Activated naive CD8-positive, alpha-beta T cell treated with anti-CD3 and anti-CD28 coated beads, Interleukin-2, amount 10 ng/mL, durations not matched to agents 7 days and 5 days (primary cell): ENCODE measurements at places on chromosomes 5 and 9. TPM values are rescaled to one million over a fixed set of nuclear protein-coding genes. Genes with fewer than 3 reads are reported as not detected.

DNA sequence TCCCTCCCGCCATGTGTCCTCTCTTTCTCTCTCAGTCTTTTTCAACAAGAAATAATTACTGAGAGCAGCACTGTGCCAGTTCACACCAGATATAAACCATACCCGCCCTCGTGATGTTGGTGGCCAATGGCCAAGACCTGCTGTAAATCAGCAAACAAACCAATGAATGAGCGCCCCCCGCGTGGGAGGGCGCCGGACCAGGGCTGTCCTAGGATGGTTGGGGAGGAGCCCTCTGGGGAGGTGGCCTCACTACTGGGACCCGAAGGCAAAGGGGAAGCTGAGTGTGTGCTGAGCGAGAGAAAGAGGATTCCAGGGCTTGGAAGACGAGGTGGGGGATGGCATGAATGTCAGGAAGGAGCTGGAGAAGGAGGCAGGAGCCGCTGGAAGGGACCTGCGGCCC, 51.2 kb upstream of the BARHL1 start:
- no peak for DNase-seq

- DNase-seq, result no peak
Observed at GRCh38 chr5:167937635-167937998, 353.8 kb upstream of the WWC1 start.

DNA sequence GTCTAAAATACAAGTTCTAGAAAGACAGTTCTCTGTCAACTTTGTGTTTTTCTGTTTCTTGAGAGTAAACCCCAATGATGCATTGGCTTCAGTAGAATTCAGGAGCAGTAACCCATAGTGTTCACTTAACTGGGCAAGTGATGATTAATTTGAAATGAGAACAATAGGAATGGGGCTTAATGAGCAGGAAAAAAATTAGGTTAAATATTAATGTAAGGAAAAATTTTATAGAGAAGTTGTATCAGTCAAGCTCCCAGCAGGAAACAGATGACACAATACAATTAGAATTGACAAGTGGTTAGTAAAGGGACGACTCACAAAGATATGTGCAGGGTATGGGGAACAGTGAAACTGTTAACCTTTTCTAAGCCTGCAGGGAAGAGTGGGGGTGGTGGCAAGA, 38.2 kb downstream of the ENTREP1 start:
- no peak for DNase-seq

DNA sequence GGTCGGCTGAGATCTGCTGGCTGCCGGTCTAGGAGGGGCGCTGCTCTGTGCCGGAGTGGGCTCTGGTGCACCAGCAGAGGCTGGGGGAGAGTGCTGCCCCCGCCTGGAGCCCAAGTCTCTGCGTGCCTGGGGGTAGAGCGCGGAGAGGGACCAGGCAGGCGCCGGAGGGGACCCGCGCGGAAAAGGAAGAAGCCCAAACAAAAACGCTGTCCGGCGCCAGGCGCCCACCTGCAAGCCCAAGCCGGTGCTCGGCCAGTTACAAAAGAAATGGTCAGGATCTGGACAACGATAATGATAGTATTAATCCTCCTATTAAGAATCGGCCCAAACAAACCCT, 571 bp upstream of the S1PR3 start:
- DNase-seq, result no peak

- DNase-seq, result no peak
Observed at GRCh38 chr5:169917500-169917899, 62.8 kb downstream of the INSYN2B start.

DNA sequence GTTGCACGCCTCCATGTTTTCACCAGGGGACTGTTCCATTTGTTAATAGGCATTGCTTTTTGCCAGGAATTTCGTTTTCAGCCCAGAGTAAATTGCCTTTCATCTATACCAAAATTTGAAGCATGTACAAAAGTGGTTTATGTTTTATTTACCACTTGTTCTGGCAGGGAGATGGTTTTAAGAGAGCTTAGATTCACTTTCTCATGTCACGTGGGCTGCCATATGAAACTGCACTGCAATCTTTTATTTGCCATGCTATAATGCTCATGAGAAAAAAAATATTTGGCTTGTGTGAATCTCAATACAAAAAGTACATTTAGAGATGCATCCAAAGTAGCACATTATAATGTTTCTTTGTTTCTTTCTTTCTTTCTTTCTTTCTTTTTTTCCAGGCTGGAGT, 284.1 kb upstream of the GRIA1 start:
- DNase-seq, result no peak

DNA sequence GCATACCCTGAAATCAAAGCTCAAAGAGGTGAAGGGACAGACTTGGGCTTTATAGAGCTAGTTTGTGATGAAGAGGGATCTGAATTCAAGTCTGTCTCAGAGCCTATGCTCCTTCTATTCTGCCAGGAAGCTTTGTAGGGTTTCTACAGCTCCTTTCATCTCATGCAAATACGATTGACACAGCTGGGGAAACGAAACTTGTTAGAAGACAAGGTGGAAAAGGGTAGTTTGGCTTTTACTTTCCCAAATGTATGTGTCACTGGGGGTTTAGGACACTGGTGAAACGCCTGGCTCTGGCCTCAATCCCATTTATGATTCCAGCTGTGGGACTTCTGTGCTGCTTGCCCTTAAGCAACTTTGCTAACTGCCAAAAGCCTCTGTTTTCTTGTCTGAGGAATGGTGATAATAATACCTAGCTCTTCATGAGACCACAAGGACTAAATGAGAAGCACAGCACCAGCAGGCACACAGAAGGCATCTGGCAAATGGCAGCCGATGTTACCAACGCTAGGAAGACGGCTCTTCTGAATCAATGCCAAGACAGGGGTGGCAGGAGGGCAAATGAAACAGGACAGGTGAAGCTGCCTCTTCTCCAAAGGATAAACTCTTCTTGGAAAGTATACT, 70.3 kb upstream of the EQTN start:
- DNase-seq, result no peak

DNA sequence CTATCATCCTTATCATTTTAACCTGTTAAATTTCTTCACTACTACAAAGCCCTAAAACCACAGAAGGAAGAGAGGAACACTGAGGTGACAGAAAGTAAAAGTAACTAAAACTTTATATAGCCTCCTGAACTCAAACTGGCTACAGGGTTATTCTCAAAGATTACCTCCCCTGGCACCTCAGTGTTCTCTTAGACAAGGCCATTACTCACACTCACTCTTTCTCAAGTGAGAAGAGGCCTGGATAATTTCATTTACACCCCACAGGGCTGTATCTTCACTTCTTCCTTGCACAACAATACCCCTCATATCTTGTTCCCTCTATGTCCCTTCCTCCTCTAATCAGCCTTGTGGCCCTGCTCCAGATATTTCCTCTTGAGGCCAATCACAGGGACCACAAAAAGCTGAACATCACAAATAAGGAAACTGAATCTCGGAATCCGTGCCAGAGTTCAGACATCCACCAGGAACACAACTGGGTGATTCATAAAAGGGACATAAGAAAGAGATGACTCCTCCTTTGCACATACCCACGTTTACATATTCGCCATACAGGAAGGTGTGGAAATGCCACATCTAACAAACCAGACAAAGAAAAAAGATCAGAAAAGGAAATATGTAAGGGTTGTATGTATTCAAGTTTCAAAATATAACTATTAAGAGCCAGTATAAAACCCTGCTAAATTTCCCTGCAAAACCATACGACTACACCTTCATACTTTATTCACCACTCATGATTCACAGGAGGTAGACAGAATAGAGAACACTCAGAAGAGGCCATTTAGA, 1.7 kb upstream of the KLHL3 start:
- peak; percentile 30 for DNase-seq

DNA sequence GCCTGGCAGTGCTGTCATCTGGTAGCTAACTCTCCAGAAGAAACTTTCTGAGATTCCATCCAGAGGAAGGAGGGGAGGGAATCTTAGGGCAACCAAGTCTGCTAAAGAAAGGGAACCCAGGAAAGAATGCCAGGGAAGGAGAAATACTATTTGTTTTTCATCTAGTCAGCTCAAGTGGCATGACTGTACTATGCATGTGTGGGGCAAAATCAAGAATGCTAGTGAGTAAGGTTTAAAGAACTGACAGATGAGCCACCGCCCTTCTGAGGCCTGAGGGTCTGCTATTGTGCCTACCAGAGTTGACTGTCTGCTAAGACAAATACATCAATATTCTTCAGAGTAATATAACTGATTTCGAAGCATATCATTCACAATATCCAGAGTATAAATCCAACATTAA, 204.2 kb downstream of the SLC12A2 start:
- no peak for DNase-seq

DNA sequence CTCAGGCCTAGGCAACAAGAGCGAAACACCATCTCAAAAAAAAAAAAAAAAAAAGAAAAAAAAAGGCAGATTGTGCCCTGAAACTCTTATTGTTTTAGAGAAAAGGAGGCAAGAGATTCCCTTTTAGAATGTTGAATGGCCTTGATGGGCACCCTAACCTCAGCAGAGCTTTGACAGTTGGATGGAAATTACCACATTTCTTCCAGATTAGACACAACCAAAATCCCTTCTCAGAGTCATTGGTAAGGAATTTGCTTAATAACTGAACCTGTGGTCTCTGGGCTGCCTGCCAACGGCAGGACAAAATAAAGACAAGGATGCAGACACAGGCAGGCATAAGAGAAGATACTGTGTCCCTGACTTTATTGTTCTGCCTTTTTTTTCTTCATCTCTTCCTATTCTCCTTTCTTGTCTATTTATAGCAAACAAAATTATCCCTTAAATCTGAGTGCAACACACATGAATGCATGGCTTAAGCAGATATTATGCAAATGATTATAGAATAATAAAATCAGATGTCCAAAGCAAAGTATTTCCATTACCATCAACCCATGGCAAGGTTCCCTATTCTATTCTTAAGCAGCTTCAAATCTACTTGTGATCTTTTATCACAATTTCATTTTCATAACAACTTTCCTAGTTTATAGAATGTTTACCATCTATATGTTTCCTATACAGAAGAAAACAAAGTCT, 37.3 kb upstream of the TRIO start:
- no peak for DNase-seq

DNA sequence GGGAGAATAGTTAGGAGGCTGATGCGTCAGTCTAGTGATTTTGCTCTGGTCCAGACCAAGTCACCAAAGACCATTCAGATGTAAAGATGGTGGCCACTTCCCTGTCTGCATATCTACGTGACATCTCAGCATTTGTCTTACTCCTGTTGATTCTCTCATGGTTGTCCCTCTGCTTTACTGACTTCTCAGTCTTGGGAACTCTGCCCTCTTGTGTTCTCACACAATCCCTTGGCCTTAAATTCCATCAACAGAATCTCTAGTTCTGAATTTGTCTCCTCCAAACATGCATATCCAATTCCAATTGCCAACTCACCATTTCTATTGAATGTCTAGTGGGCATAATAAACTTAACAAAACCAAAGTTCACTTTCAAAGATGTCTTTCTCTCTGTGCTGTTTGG, 147.8 kb downstream of the SLC24A2 start:
- DNase-seq, result no peak

DNA sequence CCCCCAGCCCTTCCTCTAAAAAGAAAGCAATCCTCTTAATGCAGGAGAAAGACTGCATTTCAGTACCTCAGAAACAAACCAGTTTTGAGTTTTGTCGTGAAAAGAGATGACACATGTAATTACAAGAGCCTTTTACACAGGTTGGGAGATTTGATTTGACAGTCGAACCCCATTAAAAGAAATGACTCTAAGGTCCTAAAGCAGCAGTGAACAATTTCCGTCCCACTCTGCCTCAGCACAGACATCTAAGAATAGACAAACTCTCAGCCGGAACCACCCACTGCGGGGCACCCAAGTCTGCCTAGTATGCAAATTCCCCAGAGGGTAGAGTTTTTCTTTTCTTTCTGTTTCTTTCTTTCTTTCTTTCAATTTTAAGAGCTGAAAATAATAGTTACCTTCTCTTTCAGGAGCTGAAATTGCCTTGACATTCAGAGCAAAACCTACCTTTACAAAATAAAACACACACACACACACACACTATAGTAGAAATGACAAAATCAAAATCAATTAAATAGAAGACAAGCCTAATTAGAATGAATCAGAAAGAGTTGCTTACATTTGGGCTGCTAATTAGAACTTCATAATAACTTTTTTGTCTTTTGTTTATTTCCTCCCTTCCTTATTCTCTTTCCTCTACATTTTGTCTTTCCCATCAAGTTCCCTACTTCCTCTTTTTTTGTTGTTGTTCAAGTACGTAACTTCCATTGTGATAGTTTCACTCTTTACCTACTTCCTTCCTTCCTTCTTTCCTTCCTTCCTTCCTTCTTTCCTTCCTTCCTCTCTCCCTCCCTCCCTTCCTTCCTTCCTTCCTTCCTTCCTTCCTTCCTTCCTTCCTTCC, 65.1 kb downstream of the BASP1 start:
- DNase-seq, result no peak

FEM1C gene
- total RNA-seq, result 15.6 TPM

CHSY3 gene
- not detected for total RNA-seq

SHC3 gene
- not detected for total RNA-seq

PITX1 gene
- not detected for total RNA-seq

SLC9A3 gene
- 2.0 TPM for total RNA-seq
